Activated T-helper 2 cell treated with anti-CD3 and anti-CD28 coated beads, Interferon-gamma antibody, Interleukin-2, Interleukin-4, amounts not matched to agents 10 μg/mL and 5 μg/mL and 100 μg/mL, durations not matched to agents 14 hours and 24 hours and 36 hours (primary cell): ENCODE measurements at places on chromosomes 4 and X.

DNA sequence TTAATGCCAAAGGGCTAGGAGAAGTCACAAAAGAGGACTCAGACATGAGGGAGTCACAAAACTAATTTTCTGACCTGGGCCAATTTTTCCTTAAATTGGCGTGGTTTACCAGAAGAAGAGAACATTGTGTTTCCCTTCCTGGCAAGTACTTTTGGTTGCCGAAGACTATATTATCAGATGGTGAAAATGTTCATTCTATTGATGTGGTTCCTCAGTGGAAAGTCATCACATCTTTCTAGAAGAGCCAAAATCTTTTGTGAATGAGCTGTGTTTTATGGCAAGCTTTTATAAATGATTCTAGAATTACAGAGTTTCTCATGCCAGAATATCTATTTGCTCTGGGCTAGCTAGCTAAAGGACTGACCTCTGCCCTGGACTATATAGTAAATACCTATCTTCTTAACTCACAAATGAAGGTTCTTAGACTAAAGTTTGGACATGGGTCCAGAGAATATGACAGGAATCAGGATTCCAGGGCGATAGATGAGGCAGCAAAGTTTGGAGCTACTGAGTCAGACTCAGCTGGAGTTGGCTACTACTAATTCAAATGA, 288.9 kb downstream of the IL1RAPL2 start:
- no peak for DNase-seq

DNA sequence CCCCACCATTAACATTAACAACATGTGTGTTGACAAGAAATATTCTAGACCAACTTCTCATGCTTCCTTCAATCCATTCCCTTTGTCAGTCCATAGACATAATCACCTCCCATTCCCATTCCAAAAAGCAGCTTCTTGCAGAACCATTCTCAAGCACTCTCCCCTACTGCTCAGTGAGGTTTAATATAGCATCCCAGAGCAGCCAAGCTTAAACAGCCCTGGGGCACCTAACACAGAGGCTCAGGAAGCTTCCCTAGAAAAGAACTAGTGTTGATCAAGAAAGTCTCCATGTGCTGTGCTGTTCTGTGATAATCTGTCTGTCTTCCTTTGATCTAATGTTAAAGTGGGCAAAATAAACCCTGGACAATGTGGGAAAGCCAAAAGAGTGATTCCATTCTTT, 174.2 kb upstream of the NOCT start:
- DNase-seq: no peak

GRCh38 chr4:138770818-138771217, 244.8 kb upstream of the NOCT start:
- no peak for DNase-seq

GRCh38 chrX:70479247-70479921, 34.7 kb downstream of the DLG3 start:
- no peak for DNase-seq

DNA sequence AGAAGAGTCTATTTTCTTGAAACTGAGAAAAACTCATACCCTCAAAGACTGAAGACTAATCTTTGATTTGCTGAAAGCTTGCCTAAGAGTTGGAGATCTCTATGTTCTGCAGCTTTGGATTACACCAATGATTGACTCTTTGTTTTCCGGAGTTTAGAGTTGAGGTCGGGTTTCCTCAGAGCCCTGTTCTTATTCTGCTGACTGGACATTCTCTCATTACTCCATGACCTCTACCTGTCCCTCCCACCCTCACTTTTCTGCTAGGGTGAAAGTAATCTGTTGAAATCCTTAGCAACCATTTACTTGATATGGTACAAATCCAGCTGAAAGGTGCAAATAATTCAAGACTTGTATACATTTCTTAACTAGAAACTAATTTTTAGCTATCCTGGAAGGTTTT, 421.5 kb upstream of the FRG1 start:
- no peak for DNase-seq

DNA sequence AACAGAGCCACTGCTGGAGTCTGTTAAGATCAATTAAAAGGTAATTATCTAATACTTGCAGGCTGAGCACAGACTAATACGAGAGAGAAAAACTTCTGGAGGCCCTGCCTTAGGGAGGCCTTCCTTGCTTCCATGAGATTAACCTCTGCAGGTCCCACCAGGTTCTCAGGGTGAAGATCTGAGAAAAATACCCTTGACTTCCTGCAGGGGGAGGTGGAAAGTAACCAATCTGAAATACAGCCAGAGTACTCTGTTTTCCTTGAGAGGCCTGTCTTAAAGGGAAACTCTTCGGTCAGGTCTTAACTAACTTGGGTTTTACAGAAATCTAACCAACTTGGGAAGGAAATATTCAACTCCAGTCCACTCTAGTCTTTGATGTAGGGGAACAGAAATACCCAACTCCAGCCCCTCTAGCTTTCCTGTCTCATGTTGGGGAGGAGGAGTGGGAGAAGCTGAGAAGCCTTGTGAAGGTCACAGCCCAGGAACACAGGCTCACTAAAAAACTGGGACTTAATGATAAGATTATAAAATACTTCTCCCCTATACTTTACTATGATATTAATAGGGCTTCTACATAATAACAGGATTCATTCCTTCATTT, 77.1 kb downstream of the TBCK start:
- no peak for DNase-seq

GRCh38 chrX:13579661-13580060, 10.3 kb downstream of the EGFL6 start:
- DNase-seq: no peak

GRCh38 chr4:142406499-142406835, 439.6 kb downstream of the INPP4B start:
- DNase-seq: no peak

GRCh38 chr4:189869236-189869635, 71.4 kb upstream of the FRG1 start:
- no peak for DNase-seq

GRCh38 chr4:78296261-78296660, 239.1 kb downstream of the FRAS1 start:
- DNase-seq: no peak

GRCh38 chrX:276581-277201, 4.5 kb upstream of the PLCXD1 start:
- DNase-seq: no peak

DNA sequence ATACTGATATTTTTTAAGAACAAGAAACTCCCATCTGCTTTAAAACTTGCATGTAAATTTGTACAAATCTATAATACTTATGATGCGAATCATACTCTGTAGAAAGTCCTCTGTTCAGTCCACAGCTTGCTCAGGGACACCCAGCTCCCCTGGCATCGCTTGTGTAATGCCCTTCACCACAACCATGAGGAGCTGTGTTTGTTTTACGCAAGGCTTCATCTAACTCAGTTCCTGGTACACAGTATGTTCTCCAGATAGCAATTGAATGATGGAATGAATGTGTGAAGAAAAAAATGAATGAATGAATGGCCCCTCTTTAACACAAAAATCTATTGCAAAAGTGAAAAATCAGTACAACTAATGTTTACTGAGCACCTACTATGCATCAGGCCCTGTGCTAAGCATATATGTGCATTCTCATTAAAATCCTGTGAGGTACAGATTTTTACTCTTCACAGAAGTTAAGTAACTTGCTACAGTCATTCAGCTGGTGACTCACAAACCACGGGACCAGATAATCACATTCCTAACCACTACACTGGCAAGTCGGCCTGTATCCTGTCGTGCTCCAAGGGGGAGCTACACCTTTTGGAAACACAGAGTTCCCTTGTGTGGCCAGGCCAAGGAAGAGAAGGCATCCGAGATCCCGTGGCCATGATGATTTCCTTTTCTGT, 58.7 kb upstream of the KDR start:
- no peak for DNase-seq

- no peak for DNase-seq
Measured at GRCh38 chrX:40415675-40416074, 165.1 kb upstream of the ATP6AP2 start.
